ENCODE measurements at places on chromosomes 11 and 22.

DNA sequence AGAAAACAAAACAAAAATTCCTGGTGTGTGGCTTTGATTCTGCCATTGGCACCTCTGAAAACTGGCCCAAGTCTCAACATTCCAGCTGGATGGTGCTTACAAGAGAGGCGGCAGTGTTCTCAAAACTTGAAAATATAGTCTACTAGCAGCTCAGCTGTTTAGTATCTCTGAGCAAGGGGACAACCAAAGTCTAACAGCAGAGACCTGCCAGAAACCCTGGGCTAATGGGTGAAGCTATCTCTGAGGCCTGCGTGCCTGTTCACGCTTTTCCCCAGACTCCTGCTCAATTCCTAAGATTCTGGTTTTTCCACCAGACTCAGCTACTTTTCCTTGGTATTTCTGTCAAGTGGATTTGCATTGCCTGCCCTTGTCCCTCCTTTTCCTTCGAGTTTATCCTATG, 17.9 kb downstream of the TMEM218 start:
- DNase-seq, result no peak

- DNase-seq, result no peak
These were observed 86.8 kb upstream of the TP53I11 start for GRCh38 chr11:45037434-45038005.

- no peak for DNase-seq
These were observed 1078.9 kb downstream of the OPCML start for GRCh38 chr11:132453406-132453805.

DNA sequence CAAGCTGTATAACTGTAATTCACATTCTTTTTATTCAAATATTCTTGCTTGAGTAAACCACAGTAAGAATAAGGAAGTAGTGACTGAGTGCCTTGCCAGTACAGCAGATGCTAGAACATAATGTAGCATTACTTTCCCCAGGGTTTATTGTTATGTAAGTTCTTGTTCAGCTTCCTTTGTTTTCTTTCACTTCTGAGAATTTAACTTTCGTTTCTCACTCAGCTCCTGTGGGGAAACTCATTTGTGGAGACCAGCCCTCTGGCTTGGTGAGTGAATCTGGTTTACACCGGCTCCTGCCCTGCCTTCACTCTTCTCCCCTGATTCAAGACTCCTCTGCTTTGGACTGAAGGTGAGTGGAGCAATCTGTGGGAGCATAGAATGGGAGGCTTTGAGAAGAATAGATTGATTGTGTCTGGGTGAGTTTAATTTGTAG, at the start of gene TRIM22:
Gene TRIM22 (plus strand): TSS at position 240 of the 433 bp plus-strand sequence. CDS start 6,443 bp downstream, outside the sequence.
- peak; percentile 77 for DNase-seq

DNA sequence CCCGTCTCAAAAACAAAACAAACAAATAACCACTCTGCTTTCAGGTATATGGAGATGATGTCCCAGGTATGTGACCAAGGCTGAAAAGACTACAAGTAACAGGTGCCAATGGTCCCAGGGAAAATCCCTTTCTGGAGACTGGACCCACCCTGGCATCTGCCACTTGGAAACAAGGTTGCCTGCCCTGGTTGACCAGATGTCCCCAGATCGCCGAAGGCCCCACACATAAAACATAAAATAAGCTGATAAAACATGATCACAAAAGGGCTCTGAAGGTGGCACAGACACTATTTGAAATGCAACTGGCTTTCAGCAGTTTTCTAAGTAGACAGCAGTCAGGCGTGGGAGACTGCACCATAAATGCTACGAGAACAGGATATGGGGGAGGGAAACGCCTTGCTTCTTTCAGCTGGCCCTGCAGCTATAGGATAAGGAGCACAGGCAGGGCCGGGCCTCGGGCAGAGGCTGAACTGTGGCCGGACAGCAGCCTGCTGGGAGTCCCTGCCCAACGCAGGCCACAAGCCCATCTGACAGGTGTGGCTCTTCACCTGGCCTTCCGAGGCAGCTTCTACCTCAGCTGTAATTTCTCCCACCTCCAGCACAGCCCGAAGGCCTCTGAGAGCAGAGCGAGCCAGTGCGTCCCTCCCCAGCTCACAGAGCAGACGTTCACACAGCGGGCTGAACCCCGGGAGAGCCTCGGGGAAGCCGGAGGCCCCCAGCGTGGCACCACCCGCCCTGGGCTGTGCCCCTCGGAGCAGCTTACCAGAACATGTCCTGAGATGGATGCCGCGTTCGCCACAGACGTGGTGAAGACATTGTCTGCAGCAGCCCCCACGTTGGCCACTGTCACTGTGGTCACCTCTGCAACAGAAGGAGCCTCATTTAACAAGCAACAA, 4.0 kb downstream of the DEAF1 start:
- peak; percentile 31 for DNase-seq

- DNase-seq, result peak; percentile 66
These were observed 11.8 kb downstream of the SMPD1 start for GRCh38 chr11:6402061-6402470.

DNA sequence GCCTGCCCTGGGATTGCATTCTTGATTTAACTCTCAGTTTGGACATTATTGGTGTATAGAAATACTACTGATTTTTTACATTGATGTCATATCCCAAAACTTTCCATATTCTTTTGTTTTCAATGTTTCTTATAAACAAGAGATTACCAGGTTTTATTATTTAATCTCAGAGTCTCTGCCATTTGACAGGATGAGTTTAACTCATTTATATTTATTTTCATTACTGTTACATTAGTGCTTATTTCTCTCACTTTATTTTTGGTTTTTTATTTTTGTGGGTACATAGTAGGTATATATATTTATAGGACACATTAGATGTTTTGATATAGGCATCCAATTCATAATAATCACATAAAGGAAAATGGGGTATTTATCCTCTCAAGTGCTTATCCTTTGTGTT, 9.1 kb upstream of the SCGB1D4 start:
- no peak for DNase-seq

All from activated CD4-positive, alpha-beta T cell treated with anti-CD3 and anti-CD28 coated beads for 36 hours (primary cell).